Uterus (tissue), 4 donors: ENCODE measurements at places on chromosomes 5 and 9. TPM values are rescaled to one million over a fixed set of nuclear protein-coding genes. Genes with fewer than 3 reads are reported as not detected.

GRCh38 chr5:35029333-35029732 is 18.4 kb downstream of the AGXT2 start:
- DNase-seq, result no peak

- no peak for DNase-seq
These were observed 7.4 kb upstream of the PPP3R2 start for GRCh38 chr9:101601904-101602765.

DNA sequence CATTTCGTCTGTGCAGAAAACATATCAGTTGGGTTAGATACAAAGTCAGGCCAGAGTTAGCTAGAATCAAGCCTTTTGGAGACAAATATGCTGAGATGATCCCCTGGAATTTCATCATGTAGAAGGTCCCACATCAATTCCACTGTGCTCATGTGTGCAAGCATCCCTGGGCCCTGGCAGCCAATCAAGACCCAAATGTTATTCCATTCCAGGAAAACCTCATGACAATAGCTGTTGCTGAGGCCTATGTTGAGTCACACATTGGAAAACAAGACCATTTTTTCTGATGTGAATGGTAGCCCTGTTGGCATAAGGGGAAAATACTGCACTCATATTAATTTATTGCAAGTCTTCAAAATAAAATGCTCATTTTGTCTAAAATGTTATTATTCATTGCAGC is 11.5 kb downstream of the SPOCK1 start:
- peak; percentile 19 for DNase-seq

- DNase-seq, result peak; percentile 62
These were observed 139.3 kb downstream of the AOPEP start for GRCh38 chr9:94865582-94866452.

NMUR2 gene
- not detected for total RNA-seq

PRDM9 gene
- total RNA-seq, result not detected
